ENCODE measurements at places on chromosomes 11 and 22.

- no peak for DNase-seq
These were observed 2.7 kb downstream of the INS start for GRCh38 chr11:2158296-2158737.

DNA sequence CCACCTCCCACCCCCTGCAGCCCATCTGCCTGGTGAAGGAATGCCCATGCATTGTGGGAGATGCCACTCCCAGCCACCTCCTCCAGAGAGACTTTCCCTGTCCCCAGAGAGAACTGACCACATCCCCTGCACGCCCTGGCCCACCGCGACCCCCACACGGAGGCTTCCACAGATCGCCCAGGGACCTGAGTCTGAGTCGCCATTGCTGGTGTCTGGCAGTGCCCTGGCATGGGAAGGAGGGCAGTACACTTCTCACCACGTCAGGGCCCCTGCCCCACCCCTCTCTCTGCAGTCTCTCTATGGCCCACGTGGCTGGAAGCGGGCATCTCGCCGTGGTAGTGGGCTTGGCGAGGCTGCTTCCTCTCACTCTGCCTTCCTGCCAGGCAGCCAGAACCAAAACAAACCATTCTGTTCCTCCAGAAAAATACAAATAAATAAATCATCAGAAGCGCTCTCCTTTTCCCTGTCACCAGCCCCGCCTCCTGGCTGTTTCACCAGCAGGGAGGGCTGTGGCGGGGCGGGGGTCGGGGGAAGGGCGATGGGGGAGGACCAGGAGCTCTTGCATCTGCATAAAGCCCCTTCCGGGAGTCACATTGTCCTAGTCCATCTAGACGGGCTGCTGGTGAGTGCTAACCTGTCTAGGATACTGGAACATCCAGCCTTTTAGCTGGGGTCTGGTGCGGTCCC, 20.9 kb downstream of the SHISAL1 start:
- DNase-seq: no peak

DNA sequence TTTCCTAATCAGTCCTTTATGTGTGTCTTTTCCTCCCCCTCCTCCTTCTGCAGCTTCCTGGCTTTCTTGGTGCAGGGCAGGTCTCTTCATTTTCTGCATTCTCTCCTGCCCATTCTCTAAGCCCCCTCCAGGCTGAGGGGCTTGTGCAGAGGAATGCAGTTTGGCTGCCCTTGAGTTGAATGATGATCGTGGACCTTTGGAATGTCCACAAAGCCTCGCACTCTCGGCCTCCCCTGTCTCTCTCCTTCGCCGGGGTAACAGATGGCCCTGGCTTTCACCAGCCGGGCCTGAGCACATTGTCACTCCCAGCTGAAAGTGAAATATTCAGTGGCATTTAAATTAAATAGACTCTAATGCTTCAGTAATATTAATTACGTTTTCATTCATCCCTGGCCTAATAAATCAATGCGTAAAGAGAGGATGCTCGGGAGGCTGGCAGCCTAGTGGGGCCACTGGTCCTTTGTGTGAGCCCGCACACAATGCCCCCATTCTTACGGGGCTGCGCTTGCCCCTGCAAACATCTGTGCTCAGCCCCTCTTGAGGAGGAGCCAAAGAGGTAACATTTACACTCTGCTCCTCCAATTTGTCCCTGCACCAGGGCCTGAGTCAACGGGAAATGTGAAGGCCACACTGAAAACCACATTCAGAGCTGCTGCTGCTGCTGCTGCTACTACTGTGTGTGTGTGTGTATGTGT, 64.9 kb upstream of the PAX6 start:
- DNase-seq: no peak

GRCh38 chr11:65695459-65696241, 16.4 kb upstream of the KAT5 start:
- DNase-seq: no peak

Data from sciatic nerve (tissue), 2 donors.